GM20000 (cell line): ENCODE measurements at places on chromosomes 11 and 22.

GRCh38 chr11:74507582-74507981 is 14.1 kb upstream of the LIPT2 start:
- no peak for DNase-seq

DNA sequence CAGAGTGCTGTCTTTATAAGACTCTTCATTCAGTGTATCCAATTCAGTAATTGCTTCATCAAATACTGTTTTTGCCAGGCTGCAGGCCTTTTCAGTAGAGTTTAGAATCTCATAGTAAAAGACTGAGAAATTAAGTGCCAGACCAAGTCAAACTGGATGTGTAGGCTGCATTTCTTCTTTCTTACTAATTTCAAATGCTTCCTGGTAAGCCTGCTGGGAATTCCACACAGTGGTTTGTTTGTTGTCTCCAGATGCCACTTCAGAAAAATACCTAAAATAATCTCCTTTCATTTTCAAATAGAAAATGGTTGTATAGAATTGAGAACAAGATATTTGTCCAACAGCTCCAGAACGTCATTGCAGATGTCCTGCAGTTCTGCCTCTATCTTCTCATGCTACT is 34.7 kb downstream of the LDHAL6A start:
- no peak for DNase-seq

GRCh38 chr22:22424210-22424800 is 84.2 kb downstream of the ZNF280B start:
- no peak for DNase-seq

GRCh38 chr22:26722159-26722558 is 64.8 kb downstream of the MIAT start:
- DNase-seq, result no peak

GRCh38 chr11:130202818-130203689 is 43.5 kb downstream of the ST14 start:
- DNase-seq, result peak; percentile 12

- no peak for DNase-seq
Observed at GRCh38 chr11:100734743-100735527, 47.8 kb downstream of the ARHGAP42 start.

- no peak for DNase-seq
Observed at GRCh38 chr11:8776209-8776608, 93.6 kb downstream of the RPL27A start.

DNA sequence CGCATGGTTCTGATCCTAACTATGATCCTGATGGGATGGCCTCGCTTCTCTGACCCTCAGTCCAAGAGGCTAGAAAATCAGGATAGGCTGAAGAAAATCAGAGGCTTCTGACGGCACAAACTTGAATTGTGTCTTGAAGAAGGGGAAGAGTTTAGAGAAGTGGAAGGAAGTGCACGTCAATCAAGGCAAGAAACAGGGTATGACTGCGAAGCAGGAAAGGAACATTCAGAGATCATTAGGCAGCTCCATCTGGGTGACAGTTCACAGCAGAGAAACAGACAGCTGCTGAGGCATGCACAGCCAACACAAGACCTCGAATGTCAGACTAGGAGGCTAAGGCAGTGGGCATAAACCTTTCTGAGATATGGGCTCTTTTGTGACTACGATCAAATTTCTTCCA is 29.3 kb downstream of the CLPB start:
- no peak for DNase-seq

DNA sequence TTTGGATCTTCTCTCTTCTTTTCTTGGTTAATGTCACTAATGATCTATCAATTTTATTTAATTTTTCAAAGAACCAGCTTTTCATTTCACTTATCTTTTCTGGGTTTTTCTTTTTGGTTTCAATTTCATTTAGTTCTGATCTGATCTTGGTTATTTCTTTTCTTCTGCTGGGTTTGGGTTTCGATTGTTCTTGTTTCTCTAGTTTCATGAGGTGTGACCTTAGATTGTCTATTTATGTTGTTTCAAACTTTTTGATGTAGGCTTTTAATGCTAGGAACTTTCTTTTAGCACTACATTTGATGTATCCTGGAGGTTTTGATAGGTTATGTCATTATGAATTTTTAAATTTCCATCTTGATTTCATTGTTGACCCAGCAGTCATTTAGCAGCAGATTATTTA is 142.3 kb downstream of the C11orf87 start:
- no peak for DNase-seq

DNA sequence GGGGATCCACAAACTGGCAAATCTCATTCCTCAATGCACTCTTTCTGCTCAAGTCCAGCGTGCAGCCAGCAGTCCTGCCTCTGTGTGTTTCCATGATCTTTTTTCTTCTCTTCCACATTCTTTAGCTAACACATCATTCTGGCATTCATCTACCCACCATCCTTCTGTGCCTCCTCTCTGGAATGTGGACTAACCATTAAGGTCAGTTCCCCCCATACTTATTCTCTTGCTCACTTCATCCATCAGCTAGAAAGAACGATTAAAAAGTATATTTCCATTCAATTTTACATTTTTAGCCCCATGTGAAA is 7.8 kb downstream of the KIRREL3 start:
- no peak for DNase-seq

DNA sequence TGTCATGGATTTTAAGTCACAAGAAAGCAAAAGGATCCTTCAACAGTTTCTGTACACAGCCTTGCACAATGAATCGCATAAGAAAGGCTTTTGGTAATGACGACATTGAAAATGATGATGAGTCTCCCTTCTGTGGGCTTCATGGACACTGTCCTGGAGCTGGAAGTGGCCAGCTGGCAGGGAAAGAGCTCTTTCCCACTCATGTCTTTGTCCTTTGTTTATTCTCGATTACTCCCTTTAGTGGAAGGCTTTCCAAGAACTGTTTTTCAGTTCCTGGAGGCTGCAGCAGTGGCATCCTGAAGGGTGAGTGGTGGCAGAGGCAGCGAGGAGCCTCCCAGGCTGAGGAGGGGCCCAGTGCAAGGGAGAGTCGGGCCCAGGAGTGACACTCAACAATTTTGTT is 505.2 kb downstream of the NTM start:
- DNase-seq, result no peak

DNA sequence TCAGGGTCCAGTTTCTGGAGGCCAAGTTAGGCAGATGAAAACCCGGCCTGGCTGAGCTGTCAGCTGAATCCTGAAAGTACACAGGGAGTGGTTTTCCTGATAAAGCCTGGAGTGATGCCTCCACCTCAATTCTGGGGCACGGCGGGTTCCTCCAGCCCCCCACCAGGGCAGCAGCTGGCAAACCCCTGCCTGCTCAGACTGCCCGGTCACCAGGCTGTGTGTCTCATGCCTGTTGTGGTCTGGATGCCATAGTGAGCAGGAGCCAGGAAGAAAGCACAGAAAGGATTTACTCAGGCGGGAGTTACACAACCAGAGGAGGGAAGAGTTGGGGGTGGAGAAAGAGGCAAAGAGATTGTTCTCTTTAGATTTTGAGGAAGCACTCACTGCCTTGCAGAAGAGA is 119.9 kb upstream of the RASSF10 start:
- DNase-seq, result no peak

GRCh38 chr11:109828387-109828786 is 264.8 kb upstream of the ZC3H12C start:
- no peak for DNase-seq

DNA sequence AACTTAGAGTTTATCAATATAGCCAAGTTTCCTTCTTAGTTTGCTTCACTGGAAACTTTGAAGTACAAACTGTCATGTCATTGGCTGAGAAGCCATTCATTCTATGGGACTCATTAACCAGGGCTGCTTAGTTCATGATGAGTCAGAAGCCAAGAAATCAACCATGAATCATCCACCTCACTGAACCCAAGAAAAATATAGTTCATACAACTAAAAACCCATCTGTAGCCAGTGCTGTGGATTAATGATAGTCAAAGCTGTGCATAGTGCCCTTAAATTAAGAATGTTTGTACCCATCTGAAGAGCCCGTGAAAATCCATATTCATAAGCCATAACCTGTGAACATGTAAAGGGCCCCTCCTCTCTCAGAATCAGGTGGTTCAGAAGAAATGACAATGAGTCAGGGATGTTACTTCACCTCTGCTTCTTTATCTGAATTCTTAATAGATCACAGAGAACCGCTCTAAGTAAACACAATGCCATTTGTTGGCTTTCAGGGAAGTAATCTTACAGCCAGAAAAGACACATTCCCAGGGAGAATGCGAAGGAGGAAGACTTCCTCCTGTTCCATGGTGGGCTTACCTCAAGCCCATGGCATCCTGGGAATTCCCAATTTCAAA is 25.4 kb downstream of the MMP20 start:
- DNase-seq, result peak; percentile 36

GRCh38 chr11:98185245-98185644 is 835.5 kb upstream of the CNTN5 start:
- DNase-seq, result no peak

DNA sequence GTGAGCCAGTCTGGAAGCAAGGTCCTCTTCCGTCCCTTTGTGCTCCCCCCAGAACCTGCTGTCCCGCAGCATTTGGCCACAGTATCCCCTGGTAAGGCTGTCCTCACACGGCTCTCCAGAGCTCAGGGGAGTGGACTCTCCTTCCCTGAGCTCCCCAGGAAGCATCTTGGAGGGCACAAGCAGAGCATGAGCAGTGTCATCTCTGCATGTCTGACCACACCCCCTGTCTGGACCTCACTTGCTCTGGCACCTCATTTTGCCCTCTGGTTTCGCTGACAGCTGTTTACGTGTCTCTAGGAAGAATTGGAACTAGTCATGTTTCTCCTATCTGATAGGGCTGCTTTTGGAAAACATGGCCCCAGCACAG is 15.5 kb downstream of the DCPS start:
- DNase-seq, result no peak

DNA sequence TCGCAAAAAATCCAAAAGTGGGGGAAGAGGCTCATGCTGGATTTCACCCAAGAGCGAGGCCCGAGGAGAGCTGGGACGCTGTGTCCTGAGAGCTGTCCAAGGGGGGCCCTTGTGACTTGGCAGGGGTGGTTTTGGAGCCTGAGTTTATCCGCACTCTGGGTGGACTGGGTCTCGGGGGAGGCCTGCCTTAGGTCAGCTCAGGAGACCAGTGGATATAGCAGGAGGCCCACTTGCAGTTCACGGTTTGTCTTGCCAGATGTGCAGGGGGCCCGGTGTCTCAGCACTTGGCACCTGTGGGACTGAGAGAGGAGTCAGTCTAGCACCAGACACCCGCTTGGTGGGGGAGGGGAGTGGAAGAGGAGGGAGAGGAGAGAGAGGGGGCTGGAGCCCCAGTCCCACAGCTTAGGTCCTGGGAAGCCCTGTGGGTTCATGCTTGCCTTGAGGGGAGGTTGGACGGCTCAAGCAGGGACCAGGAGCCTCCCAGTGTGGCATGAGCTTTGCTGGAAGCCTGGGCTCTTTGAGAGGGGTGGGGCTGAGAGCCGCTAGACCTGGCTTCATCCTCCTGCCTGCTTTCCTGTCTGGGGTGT is 33.4 kb downstream of the PARVB start:
- DNase-seq, result no peak

GRCh38 chr11:34333787-34334186 is 24.0 kb downstream of the ABTB2 start:
- DNase-seq, result no peak

GRCh38 chr11:101907815-101908214 is 7.0 kb upstream of the CEP126 start:
- no peak for DNase-seq

GRCh38 chr22:47878460-47878859 is 1116.0 kb downstream of the TBC1D22A start:
- DNase-seq, result no peak

- DNase-seq, result no peak
Observed at GRCh38 chr22:38623351-38623750, 32.8 kb downstream of the FAM227A start.

DNA sequence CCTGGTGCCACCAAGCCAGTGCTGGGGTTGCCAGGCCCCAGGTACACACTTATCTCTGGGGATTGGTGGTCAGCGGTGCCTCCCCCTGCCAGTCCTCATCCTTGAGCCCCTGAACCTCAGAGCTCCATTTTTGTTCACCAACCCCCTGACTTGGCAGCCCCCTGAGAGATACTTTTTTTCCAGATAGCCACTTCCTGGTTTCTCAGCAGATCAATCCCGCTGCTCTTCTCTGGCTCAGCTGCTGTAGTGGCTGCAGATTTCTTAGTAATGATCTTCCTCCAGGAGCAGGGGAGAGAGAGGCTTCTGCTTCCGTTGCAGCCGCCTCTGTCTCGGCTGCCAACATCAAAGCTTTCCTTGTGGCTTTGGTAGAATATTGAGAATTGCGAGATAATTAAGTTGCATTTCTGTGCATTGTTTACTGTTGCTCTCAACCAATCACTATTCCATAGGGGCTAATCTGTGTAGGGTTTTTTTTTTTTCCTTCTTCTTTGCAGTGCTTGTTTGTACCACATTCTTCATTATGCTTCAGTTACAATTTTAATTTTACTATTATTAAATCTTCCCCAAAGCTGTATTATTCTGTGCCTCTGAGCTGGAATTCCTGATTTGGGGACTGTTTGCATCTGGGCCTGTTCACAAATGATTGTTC is 92.1 kb downstream of the PKNOX2 start:
- no peak for DNase-seq

GRCh38 chr11:134101282-134101681 is 32.4 kb downstream of the JAM3 start:
- no peak for DNase-seq

- no peak for DNase-seq
Observed at GRCh38 chr22:33871935-33872334, 48.3 kb downstream of the LARGE1 start.

- DNase-seq, result no peak
Observed at GRCh38 chr11:116452461-116452860, 320.3 kb downstream of the BUD13 start.

DNA sequence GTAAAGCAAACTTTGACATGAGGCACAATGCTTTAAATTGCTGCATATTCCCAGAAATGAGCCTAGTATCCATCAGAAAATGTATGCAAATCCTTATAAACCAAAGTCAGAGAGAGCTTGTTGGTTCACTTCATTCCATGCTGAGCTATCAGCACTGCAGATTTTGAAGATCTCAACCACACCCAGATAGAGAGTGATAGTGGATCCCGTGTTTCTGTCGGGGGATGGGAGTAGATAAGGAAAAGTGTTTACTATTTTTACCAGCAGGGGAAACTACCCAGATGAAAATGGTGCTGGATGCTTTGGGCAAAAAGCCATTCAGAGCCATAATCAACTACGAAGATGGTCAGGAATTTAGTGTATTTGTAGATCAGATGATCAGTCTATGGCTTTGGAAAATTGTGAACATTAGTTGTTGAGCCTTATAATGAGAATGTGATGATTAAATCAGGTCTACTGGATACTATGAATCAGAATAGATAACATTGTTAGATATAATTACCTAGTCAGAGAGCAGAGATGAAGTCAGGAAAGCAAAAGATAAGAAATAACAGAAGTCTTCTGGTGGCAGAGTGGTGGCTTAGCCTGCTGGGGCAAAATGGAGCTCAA is 10.8 kb downstream of the OR51B6 start:
- DNase-seq, result no peak

DNA sequence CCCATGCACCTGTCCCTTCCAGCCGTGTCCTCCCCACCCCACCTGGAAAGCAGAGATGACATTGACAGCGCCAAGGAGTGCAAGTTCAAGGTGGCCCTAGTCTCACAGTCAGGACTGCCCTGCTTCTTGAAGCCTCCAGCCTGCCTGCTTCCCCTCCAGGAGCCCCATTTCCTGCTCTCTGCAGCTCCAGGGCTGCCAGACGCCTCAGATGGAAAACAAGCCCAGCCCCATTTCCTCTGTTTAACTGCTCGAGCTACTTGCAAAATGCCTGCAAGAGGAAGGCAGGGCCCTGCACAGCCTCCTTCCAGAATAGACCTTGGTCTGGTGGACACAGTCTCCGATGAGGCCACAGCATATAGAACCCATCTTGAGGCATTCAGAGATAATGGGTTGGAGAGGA is 5.0 kb upstream of the DGKZ start:
- no peak for DNase-seq

- DNase-seq, result peak; percentile 67
Observed at GRCh38 chr11:74570266-74571061, 21.9 kb upstream of the POLD3 start.
